ENCODE measurements at places on chromosomes 1 and 21.
A peak's percentile ranks its signal among the peaks of the same experiment; 100 is the strongest.

GRCh38 chr1:35631396-35631795 lies 9.9 kb downstream of the PSMB2 start:
- no peak for DNase-seq

DNA sequence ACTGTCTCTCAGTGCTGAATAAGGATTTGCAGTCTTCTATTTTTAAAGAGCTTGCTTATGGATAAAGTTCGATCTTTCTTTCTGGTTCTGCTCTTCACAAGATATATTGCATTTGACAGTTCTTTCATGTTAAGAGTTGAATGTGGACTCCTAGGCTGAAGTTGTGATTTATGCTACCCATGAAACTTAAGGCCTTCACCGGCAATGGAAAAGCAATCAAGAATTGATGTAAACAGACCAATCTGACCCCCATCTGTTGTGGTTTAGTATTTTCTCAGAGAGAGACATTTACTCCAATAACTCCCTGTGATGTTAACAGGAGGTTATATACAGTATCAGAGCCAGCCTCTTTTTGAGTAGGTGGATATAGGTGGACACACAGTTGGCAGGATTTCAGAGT lies 165.8 kb downstream of the PAPPA2 start:
- no peak for DNase-seq

- DNase-seq: no peak
These were observed 11.4 kb downstream of the UBASH3A start for GRCh38 chr21:42414928-42415769.

- peak; percentile 33 for DNase-seq
These were observed 47.5 kb upstream of the CRNN start for GRCh38 chr1:152461544-152461943.

DNA sequence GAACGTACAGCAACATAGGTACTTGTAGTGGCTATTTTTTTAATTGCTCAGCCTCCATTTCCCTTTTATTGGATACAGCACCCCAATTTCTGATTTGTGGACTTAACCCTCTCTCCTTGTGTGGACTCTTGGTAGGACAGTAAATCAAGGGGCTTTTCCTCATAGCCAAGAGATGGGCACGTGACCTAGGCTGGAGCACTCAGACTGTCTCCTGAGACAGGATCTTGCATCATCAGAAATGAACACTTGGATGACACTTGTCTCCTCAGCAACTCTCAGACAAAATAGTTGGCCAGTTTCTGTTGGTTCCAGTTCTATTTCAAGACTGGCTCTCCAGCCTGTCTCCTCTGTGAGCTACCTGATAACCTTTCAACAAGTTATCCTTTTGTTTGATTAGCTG lies 112.9 kb upstream of the ZNF678 start:
- DNase-seq: no peak

- no peak for DNase-seq
These were observed 37.8 kb downstream of the FMO3 start for GRCh38 chr1:171128463-171128862.

DNA sequence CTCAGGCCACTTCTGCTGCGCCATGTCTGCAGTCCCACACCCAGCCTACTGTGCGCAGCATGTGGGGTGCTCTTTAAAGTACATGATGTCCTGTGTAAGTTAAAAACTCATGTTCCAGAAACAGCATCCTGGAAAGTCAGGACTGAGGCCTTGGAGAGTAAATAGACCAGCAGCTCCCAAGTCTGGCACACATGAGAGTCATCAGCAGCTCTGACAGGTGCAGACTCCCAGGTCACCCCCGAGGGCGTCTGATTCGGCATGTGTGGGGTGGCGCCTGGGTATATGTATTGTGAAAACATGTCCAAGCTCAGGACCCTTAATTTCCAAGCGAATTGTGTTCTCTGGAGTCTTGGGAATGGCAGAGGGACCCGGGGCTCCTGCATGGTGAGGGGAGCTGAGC lies 120.1 kb upstream of the RUNX3 start:
- DNase-seq: no peak

GRCh38 chr1:160548960-160549664 lies 26.1 kb upstream of the SLAMF6 start:
- no peak for DNase-seq

DNA sequence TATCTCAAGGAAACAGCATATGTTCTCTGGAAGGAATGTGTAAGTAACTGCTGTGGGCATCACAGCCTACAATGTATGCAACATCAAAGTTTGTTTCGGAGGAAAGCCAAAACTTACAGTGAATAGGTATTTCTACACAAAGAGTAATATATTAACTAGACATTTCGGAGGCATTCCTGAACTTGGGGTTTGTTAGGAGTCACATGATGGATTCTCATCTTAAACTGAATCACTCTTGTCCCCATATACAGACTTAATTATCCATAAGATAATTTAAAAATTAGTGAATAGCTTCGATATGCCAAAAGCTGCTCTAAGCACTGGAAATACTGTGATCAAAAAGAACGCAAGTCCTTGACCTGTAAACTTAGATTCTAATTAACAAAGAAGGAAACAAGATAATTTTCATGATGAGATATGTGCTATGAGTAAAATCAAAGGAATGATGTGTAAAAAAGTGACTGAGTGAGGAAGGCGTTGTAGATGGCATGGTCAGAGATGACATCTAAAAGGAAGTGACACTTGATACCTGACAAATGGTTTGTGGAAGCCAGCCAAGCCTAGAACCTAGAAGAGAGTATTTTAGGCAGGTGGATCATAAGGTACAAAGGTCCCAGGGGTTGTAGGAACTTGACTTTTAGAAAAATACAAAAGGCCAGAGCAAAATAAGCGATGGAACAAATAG lies 273.1 kb downstream of the MRPL39 start:
- DNase-seq: no peak
